ENCODE measurements at places on chromosomes 3 and 15.

GRCh38 chr3:180390313-180390712, 211.7 kb upstream of the TTC14 start:
- no peak for DNase-seq

GRCh38 chr3:100970477-100970990, 22.7 kb downstream of the ABI3BP start:
- DNase-seq = no peak

- no peak for DNase-seq
These were observed 259.2 kb downstream of the LSAMP start for GRCh38 chr3:116186049-116186448.

GRCh38 chr3:103247459-103247858, 812.6 kb downstream of the ZPLD1 start:
- DNase-seq = no peak

- no peak for DNase-seq
These were observed at the start of gene PPARG for GRCh38 chr3:12288182-12289129. TSS of gene PPARG (plus strand) at chr3:12289070. CDS start at chr3:12379712, 90,642 bp downstream.
